ENCODE measurements at places on chromosomes 12 and 14. TPM values are rescaled to one million over a fixed set of nuclear protein-coding genes. Genes with fewer than 3 reads are reported as not detected.

MEG3 gene
- total RNA-seq = 58.7 TPM

PDE3A gene
- 0.61 TPM for total RNA-seq

DNA sequence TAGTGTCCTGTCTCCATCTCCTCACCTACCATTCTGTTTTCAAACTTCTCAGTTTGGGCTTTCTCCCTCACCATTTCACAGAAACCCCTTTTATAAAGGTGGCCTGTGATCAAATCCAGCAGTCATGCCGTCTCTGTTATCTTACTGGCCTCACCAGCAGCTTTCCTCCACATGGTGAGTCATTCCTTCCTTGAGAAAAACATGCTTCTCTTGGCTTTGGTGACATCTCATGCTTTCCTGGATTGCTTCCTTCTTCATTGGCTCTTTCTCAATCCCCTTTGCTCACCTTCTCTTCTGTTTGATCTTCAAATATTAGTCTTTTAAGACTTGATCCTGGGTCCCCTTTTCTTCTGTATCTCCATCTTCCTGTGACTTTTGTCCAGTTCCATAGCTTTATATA lies 164.9 kb downstream of the ANO4 start:
- DNase-seq = no peak

- no peak for DNase-seq
Measured at GRCh38 chr14:74465335-74465734, 27.8 kb downstream of the NPC2 start.

DNA sequence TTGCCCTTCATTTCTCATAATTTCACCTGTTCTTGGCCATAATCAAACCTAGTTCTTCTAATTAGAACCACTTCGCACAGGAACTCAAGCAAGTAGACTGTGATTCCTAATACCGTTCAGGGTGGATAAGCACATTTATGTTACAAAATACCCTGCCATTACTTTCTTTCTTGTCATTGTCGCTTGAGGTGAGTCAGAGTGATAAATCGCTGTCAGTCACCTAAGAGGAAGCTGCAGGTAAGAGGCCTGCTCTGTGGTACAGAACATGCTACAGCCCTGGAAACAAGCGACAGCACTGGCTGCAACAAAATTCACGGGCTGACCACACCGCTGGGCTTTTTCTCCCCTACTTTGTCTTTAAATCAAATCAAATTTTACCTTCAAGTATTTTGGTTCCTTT lies 218.2 kb downstream of the ANO6 start:
- no peak for DNase-seq

CLEC1B gene
- total RNA-seq = not detected

CCDC38 gene
- 0.26 TPM for total RNA-seq

DNA sequence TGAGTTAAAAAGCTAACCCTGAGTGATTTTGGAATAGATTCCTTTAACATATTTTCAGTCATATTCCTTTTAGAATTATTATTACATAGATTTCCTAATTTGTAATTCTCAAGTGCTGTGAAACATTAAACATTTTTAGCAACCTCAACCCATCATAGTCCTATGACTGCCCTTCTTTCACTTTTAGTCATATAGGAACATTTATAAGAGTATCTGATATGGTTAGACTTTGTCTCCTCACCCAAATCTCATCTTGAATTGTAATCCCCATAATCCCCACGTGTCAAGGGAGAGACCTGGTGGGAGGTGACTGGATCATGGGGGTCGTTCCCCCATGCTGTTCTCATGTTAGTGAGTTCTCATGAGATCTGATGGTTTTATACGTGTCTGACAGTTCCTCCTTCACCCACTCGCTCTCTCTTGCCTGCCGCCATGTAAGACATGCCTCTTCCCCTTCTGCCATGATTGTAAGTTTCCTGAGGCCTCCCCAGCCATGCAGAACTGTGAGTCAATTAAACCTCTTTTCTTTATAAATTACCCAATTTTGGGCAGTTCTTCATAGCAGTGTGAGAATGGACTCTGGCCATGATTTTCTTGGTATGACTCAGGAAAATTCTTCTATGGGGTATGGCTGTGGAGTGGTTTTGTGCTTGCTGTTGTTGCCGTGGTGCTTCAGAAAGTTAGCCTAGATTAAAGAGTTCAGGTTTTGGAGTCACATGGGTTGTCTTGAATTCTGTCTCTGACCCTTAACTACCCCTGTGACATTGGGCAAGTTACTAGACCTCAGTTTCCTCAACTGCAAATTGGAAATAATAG lies 83.9 kb downstream of the FUT8 start:
- DNase-seq = no peak

CHURC1 gene
- total RNA-seq = 65.2 TPM

DNA sequence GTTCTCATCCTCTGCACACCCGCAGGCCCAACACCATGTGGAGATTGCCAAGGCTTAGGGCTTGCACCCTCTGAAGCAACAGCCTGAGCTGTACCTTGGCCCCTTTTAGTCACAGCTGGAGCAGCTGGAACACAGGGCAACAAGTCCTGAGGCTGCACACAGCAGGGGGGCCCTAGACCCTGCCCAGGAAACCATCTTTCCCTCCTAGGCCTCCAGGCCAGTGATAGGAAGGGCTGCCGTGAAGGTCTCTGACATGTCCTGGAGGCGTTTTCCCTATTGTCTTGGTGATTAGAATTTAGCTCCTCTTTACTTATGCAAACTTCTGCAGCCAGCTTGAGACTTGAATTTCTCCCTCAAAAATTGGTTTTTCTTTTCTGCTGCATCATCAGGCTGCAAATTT lies 373.5 kb upstream of the CLEC14A start:
- no peak for DNase-seq

DNA sequence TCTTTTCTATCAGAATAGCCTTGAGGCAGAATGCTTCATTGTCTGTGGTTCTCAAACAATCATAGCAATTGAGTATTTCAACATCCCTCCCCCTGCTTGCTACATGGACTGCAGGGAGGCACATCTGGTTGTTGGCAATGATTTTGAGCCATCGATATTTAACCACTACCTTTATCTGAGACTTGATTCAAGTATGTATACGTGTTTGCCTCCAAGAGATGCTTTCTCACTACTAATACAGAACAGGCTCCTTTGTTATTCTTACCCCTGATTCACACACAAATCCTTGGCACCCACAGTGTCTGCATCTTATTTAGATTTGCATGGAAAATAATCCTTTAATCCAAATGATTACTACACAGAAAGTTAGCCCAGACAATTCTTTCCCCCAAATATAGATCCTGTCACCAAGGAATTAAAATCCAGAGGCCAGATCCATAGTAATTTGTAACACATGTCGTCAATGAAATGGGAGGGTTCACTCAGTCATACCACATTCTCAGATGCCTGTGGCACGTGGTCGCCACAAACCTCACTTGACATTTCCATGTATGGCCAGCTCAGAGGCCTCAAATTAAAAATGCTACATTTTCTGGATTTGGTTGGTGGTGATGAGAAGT lies 199.3 kb downstream of the ITPR2 start:
- DNase-seq = peak; percentile 19

RAB21 gene
- 105 TPM for total RNA-seq

- no peak for DNase-seq
Measured at GRCh38 chr14:86391085-86391484, 861.1 kb downstream of the FLRT2 start.

GRCh38 chr14:87207756-87208155 lies 785.2 kb downstream of the GALC start:
- DNase-seq = no peak

DNA sequence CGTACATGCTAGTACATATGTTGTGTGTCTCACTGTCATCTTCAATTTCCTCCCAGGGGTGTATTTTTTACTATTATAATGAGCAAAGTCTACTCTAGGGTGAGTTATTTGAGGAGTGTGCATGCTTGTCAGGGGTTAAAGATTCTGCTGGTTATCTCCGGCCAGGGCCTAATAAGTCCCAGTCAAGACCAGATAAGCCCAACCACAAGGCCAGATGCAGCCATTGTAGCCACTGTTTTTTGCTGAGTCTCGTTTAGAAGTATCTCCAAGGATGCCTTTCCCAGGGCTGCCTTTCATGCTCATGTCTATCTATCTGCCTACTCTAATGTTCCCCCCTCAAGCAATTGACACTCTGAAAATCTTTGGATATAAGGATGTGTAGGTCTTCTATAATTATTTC lies 300.5 kb downstream of the IPO8 start:
- DNase-seq = no peak

- no peak for DNase-seq
Measured at GRCh38 chr14:37051680-37052079, 120.7 kb downstream of the SLC25A21 start.

DMAC2L gene
- total RNA-seq = 20.4 TPM

DNA sequence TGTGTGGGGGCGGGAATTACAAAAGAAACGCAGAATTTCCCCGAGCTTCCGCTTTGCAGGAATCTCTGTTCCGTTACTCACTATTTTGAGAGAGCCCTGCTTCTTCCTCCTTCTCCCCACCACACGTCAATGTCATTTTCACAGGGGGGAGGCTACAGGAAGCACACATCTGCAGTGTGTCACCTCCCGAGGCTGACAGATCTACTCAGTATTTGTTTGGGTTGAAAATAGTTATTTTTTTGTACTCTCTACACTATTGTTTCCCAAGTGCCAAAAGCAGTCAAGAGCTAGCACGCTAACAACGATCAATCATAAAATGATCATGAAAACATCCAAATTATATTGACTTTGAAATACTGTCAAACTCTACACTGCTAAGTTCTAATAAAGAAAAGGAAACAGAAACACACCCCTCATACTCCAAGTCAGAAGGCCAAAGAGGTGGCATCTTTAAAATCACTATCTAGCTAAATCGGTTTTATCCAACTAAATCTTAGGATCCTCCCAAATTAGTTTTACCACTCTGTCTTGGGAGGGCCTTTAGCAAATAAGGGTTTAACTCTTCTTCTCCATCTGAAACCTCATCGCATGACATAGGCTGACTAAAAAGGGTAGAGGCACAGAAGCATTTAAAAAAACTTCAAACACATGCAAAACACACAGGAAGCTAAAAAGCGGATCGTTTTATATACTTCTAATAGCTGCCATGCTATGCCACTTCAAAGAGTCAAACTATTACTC lies 51.8 kb downstream of the FOXN3 start:
- DNase-seq = peak; percentile 82

FAM186B gene
- 0.19 TPM for total RNA-seq

FAM181A gene
- total RNA-seq = not detected

GRCh38 chr12:113088971-113089756 lies 32.6 kb downstream of the DTX1 start:
- DNase-seq = no peak

HECTD4 gene
- 52.1 TPM for total RNA-seq

GRCh38 chr14:90454041-90455000 lies 57.5 kb downstream of the CALM1 start:
- peak; percentile 52 for DNase-seq

GRCh38 chr14:52926953-52927352 lies 23.9 kb downstream of the FERMT2 start:
- no peak for DNase-seq

- DNase-seq = no peak
Measured at GRCh38 chr12:116598311-116599284, 39.4 kb downstream of the MAP1LC3B2 start.

DNA sequence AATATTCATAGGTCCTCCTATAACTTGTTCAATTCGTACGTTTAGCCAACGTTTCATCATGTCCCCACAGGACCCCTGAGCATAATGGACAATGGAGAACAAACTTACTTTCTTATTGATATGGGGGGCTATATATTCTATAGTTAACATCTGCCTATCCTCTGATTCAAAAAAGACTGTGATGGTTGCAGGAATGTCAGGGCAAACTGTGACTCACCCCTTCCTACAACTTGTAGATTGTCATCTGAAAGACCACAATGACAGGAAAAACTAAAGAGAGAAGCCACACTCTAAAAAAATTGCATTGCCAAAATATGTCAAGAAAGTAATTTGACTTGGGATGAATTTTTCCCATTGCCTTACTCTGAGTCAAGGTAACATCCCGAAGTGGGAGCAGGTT lies 50.8 kb downstream of the CATSPERB start:
- DNase-seq = no peak

GRCh38 chr12:125193376-125194152 lies 128.3 kb downstream of the AACS start:
- peak; percentile 26 for DNase-seq

NID2 gene
- total RNA-seq = 12.6 TPM

DNA sequence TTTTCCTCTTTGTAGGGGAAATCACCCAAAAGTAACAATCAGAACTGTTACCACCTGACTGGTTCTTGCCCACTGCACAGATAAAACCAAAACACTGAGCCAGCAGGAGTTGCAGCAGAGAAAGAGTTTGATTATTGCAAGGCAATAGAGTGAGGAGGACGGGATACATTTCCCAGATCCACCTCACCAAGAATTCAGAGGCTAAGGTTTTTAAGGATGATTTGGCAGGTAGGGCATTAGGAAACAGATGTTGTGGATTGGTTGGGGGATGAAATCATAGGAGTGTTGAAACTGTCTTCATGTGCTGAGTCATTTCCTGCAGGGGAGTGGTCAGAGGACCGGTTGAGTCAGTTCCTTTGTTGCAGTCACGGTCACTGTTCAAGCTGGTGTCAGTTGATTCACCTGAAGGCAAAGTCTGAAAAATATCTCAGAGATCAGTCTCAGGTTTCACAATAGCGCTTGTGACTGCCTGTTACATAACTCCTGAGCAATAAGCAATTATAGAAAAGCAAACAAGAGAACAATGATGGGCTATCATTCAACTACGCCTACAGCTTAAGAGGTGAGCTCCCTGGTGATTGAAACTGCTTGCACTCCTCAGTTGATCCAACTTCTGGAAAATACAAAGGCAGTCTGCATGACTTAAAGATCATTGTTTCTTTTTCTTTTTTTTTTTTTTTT lies 20.3 kb upstream of the AMN1 start:
- DNase-seq = peak; percentile 88

DNA sequence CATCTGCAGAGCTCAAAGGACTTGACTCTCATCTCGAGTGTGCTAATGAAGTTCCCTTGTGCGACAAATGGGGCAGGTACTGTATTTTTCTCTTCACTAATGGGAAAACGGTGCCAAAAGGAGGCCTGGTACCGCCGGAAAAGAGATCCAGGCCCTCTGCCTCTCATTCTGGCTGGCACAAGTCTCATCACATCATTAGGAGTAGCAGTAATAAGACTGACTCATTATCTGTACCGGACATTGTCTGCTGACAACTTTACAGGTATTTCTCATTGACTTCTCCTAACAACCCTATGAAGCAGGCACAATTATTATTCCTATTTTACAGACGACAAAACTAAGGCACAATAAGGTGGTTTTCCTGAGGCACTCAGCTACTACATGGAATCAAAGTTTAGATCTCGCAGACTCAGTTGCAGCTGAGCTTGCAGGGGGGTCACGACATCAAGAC lies 668 bp downstream of the APPL2 start:
- DNase-seq = no peak

DHRS2 gene
- total RNA-seq = 1.2 TPM

GRCh38 chr12:119802472-119802871 lies 74.6 kb downstream of the CIT start:
- no peak for DNase-seq

BDKRB1 gene
- total RNA-seq = not detected

LALBA gene
- not detected for total RNA-seq

DNA sequence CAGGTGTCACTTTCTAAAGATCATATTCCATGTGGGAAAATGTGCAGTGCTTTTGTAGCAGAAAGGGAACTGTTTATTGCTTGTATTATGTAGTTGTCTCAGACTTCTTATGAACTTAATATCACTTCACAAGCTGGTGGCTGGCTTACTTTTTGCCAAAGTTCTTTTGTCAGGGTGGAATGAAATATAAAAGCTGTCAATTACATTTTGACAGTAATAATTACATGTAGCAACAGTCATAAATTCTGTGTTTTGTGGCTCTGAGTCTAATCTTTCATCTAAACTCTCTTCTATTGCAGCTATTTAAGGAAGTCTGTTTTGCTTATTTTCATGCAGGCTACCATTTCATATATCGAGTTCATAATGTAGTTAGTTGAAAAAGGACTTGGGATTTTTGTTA lies 106.6 kb downstream of the OTOGL start:
- no peak for DNase-seq

- DNase-seq = peak; percentile 49
Measured at GRCh38 chr14:41749429-41749828, 142.8 kb downstream of the LRFN5 start.
